ENCODE measurements at places on chromosomes 3 and 15.

DNA sequence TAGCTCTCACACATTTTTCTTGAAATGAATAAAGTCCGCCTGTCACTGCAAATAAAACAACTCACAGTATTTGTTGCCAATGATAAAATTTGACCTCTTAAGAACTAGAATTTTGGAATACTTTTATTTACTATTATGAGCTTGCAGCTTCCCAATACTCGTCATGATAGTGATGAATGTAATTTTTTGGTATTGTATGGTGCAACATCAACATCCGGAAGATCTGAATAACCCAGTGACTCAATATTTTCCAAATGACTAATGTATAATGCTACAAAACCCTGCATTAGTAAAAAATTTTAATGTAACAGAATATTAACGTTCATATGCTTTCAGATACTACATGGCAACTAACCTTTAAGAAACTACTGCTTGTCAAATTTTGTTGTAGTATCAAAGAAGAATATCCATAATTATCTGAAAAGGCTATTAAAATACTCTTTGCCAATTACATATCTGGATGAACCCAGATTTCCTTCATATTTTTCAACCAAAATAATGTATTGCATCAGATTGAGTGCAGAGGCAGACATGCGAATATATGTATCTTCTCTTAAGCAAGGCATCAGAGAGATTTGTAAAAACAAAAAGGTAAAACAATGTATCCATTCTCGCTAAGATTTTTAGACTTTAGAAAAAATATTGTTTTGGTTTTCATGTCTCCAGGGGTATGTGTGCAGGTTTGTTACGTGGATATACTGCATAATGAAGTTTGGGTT is 95.3 kb downstream of the IGF2BP2 start:
- no peak for DNase-seq

- no peak for DNase-seq
Measured at GRCh38 chr3:40971191-40972168, 227.8 kb upstream of the CTNNB1 start.

DNA sequence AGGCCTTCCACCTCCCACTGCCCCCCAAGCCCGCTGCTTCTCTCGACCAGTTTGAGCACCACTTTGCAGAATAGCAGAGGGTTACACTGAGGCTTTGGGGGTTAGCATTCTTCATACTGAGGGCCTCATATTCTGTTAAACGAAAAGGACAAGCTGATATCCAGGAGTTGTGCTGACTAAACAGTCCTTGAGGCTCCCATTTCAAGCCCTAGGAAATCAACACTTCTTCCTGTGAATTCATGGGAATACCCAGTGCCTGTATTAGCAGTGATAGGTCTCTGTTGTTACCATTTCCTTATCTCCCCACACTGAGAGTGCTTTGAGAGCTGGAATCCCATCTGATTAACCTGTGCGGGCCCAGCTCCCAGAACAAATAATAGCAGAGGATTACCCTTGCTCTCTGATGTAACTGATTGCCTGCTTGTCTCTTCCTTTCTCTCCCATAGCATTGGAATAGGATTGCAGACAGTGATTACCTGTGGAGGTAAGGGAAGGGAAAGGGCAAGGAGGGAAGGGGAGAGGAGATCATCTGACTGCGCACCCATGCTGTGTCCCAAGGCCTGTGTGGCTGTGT is 930 bp downstream of the FBXW12 start:
- no peak for DNase-seq

- no peak for DNase-seq
Measured at GRCh38 chr3:43031485-43031884, 52.4 kb downstream of the GASK1A start.

DNA sequence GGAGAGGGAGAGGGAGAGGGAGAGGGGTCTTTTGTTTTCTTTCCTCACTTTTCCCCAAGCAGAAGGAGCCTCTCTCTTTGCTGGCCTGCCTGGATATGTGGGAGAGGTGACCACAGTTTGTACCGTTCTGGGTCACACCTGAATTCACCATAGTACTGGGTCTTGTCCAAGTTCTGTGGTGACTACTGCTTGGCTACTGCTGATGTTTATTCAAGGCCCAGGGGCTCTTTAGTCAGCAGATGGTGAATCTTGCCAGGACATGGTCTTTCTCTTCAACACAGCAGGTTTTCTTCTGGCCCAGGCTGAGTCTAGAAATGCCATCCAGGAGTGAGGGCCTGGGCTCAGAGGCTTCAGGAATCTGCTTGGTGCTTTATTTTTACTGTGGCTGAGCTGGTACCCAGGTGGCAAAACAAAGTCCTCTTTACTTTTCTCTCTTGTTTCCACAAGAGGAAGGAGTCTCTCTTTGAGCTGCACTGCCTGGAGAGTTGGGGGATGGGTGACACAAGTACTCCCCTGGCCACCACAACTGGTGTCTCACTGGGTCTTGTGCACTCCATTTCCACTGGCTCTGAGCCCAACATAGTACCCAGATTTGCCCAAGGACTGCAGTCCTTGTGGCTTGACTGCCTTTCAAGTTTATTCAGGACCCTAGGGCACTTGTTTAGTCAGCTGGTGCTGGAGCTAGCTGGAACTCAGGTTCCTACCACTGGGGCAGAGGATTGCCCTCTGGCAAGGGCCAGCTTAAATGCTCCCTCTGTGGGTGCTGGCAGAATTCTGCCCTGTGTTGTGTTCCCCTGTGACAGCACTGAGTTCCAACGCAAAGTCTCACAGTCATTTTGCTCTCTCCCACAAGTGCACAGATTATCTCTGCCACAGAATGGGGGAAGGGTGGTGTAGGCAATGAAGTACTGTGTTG is 16.8 kb upstream of the CCNDBP1 start:
- DNase-seq, result no peak

DNA sequence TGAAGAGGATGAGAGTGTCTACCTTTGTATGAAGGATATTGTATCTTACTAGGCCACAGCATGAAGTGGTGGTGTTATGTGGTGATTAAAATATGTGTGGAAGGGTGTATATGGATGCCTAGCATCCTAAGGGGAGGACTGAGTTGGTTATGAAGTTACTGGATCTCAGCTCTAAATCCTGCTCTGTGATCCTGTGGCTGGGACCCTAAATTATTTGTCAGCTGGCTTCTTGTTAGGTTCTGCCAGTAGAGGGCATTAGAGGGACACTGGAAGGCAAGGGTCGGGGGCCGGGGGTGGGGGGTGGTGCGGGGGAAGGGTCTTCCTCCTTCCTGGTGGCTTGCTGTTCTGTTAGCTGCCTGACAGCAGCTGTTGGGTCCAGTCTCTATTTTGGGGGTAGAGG is 34.9 kb downstream of the MORF4L1 start:
- DNase-seq, result no peak

DNA sequence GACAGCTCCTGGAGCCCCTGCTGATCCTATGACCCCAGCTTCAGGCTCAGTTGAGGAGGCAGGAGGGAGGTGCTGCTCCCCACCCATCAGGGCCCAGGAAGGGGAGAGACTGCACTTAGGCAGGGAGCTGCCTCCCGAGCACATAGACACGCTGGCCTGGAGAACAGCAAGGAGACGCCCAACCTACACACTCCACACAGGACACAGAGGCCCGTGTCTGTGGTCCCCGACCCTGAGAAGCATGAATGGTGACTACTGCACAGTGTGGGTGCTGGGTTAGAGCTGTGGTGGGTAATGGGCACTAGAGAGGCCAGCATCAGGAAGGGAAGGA is 1.1 kb upstream of the HHATL start:
- no peak for DNase-seq

GRCh38 chr3:35966629-35967464 is 327.5 kb downstream of the ARPP21 start:
- no peak for DNase-seq

DNA sequence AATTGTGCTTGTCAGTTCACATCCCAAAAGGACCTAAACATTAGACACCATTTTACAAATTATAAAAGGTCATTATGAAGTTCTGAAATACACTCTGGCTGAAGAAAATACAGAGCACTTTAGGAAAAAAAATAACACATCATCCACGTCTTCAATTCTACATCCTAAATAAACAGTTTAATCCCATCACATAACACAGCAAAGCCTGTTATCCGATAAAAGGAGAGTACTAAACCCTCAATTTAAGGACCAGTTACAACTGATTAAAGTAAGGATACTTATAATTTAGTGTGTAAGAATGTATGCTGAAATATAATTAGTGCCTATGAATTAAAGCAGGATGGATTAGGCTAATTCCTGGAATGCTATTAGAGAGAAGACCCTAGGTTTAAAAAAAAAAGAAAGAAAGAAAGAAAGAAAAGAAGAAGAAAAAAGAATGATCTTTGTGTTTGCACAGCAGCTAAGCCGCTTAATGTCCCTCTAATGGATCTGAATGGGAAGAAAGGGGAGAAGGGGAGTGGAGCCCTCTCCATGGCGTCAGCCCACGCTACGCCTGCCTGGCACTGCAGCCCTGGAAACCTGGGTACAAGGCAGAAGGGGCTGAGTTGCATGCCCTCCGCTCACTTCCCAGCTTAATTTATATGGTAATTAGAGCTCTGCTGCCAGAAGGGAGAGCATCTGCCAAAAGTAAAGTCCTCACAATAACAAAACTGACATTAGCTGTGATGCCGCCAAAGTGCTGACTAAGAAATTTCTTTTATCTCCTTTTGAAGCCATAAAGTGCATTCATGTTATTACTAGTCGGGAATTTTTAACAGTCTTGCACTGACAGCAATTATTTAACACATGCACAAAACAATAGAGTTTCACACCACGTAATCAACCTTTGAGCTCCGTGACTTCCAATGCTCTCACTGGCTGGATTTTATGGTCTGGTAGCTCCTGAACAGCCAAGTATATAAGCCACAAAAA is 90.0 kb downstream of the FSIP1 start:
- DNase-seq, result no peak

GRCh38 chr3:72069543-72069942 is 284.6 kb upstream of the PROK2 start:
- no peak for DNase-seq

GRCh38 chr3:180624714-180625113 is 22.8 kb downstream of the TTC14 start:
- no peak for DNase-seq

DNA sequence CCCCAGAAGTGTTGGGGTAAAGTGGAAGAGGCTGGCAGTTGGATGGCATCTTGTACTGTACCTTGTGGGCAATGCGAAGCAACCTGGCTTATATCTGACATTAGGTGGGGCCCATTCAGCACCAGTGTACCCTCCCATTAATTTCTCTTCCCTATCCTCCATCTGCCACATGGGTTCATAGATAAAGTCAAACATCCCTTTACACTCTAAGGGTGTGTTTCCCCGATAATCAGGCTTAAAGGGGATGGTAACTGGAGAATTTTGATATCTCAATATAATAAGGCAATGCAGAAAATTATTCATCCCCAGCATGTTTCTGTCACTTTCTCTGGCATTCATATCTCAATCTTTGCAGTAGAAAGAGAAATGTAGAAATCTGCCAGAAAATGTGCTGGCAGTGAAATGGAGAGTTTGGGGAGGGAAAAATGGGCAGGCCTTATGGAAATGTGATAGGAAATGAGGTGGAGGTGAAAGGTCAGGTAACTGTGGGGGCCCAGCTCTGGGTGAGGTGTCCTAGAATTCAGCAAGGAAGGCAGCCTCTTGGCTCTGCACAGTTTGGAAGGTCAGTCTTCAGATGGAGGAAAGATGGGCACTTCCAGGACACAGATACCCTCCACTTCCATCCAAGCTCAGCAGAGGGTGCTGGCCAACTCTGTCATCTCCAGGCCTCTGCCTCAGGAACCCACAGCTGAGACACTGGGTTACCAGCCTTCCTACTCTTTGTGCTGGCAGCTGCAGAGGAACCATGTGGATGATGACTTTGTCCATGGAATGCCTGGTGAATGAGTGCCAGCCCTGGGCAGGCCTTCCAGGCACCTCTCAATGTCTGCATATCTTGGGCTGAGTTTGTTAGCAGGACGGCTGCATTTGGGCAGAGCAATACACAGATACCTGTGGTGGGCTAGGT is 325.9 kb upstream of the CTDSPL start:
- DNase-seq, result no peak

DNA sequence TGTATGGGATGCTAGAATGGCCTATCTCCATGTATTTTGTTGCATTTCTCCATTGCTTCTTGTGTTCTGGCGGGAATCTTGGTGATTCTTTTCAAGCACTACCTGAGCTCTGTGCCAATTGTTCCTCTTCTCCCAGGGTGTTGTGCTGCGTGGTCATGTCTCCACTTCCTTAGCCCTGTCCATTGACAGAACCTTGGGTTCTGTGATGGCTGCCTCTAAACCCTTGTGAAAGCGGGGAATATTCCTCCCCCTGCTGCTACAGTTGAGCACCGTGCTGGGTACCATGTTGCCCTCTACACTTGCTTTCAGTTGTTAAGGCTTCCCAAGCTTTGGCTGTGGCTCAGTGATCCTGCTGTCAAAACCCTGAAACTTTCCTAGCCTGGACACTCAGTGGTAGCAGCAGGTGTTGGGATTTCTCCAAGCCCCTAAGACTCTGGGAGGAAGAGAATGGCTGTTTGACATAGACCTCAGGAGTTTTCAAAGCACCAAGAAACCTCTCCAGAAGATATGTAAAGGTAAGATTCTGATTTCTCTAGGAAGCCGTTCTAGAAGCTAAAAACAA is 69.5 kb downstream of the MBNL1 start:
- DNase-seq, result no peak

GRCh38 chr3:47540281-47540680 is 26.8 kb upstream of the ELP6 start:
- DNase-seq, result no peak
